ENCODE measurements at places on chromosomes 16 and 17. TPM values are rescaled to one million over a fixed set of nuclear protein-coding genes. Genes with fewer than 3 reads are reported as not detected.

The NLRP1 gene
- 21.6 TPM for total RNA-seq

The CCDC92B gene
- total RNA-seq = not detected

The SPATA32 gene
- not detected for total RNA-seq

The ZMYND15 gene
- total RNA-seq = 0.34 TPM

Data from nasal cavity respiratory epithelium epithelial cell of viscerocranial mucosa (primary cell).